Lower lobe of right lung (tissue), 2 donors: ENCODE measurements at places on chromosomes 12 and 14. TPM values are rescaled to one million over a fixed set of nuclear protein-coding genes. Genes with fewer than 3 reads are reported as not detected.

GRCh38 chr12:113461666-113462065 is 10.0 kb downstream of the LHX5 start:
- peaks cover 77% of the 10 kb centered on the region for H3K27me3 ChIP-seq
- DNase-seq: no peak
- no peak overlapping the region for H3K4me3 ChIP-seq
- H3K27ac ChIP-seq: no peak overlapping the region

GRCh38 chr14:69204753-69205152 is 13.5 kb downstream of the EXD2 start:
- H3K27me3 ChIP-seq: no peaks in the 10 kb centered on the region
- no peak overlapping the region for H3K4me3 ChIP-seq
- H3K27ac ChIP-seq: no peak overlapping the region
- peaks cover 5% of the 10 kb centered on the region for H3K36me3 ChIP-seq
- no peak for DNase-seq

- no peak overlapping the region for H3K4me3 ChIP-seq
- no peak for DNase-seq
- no peaks in the 10 kb centered on the region for H3K36me3 ChIP-seq
- no peak overlapping the region for H3K27ac ChIP-seq
- no peaks in the 10 kb centered on the region for H3K4me1 ChIP-seq
Measured at GRCh38 chr12:117284140-117284539, 77.3 kb downstream of the NOS1 start.

- no peaks in the 10 kb centered on the region for H3K36me3 ChIP-seq
- H3K4me1 ChIP-seq: no peaks in the 10 kb centered on the region
- H3K4me3 ChIP-seq: no peak overlapping the region
- no peak for DNase-seq
Measured at GRCh38 chr14:65639216-65639615, 226.7 kb downstream of the FUT8 start.

DNA sequence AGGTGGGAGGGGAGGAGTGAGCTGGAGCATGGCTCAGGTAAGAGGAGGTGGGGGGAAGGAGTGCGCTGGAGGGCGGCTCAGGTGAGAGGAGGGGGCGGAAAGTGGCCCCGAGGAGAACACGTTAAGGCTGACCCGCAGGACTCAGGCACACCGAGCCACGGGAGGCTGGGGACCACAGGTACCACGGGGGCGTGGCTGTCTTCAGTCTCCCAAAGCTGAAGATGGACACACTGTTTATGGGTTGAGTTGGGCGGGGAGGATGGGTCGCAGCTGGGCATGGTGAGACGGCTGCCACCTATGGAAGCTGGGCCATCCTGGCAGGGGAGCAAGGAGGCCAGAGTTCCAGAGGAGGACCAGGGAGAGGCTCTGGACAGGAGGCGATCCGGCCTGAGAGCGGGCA is 23.5 kb downstream of the UBR7 start:
- no peak for DNase-seq
- H3K4me1 ChIP-seq: no peaks in the 10 kb centered on the region
- H3K27me3 ChIP-seq: no peaks in the 10 kb centered on the region
- peaks cover 30% of the 10 kb centered on the region for H3K36me3 ChIP-seq
- no peak overlapping the region for H3K4me3 ChIP-seq

DNA sequence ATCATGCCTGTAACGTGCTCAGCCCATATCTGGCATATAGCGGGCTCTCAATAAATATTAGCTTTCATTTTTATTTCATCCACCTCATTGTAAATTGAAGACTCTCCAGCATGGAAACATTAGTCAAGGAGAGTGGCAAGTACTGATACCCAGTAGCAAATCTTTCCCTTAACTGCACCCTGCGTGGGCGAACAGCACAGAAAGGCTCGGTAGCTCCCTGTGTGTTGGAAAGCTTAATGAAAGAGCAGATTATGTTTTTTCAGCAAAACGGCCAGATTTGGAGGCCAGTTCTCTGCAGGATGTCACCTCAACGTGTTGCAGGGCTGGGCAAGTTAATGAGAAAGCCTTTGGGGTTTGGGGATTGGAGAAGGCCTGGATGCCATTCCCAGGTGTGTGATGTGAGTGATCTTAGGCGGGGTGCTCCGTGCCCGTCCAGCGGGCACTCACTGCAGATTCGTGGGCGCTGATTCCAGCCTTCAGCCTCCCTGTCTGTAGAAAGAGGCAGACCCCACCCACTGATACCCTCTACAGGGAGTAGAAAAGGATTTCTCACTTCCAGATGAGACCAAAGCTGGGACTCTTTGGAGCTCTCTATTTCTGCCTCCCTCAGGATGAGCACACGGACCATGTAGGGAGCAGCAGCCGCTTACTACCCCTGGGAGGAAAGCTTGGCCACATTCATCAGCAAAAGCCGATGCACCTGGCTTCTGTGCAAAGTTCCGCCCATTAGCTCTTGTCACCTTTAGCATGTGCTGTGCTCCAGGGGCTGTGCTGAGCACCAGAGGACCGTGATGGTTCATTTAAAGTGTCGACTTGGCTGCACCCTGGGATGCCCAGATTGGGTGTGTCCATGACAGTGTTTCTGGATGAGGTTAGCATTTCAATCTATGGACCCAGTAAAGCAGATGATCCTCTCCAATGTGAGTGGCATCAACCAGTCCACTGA is 29.1 kb downstream of the C14orf132 start:
- no peaks in the 10 kb centered on the region for H3K4me1 ChIP-seq
- H3K36me3 ChIP-seq: no peaks in the 10 kb centered on the region
- H3K27ac ChIP-seq: no peak overlapping the region
- no peaks in the 10 kb centered on the region for H3K27me3 ChIP-seq
- H3K4me3 ChIP-seq: no peak overlapping the region

The CEP170B gene
- total RNA-seq: 24.7 TPM

The TMEM132C gene
- total RNA-seq: 1.6 TPM

The PTPN21 gene
- 47.6 TPM for total RNA-seq

The SIX1 gene
- 2.3 TPM for total RNA-seq

The APOF gene
- total RNA-seq: not detected

The LRRK2 gene
- total RNA-seq: 426 TPM
